ENCODE measurements at places on chromosomes 6 and 20.

DNA sequence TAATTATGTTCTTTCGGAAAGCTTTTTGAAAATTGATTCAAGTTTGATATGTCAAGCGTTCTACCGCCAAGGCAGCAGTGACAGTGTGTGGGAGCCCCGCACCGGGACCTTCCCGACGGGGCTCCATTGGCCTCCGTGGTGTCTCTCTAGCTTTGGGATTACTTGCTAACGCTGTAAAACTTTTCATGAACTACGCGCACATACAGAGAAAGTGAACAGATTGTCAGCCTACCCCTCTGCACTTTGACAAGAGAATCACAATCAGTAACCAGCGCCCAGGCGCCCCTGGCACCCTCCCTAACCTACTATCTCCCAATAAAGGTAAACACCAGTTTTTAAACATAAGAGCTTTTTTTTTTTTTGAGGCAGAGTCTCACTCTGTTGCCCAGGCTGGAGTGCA lies 274.8 kb downstream of the CDH4 start:
- DNase-seq = no peak

GRCh38 chr20:59850018-59850641 lies 83.3 kb downstream of the SYCP2 start:
- no peak for DNase-seq

DNA sequence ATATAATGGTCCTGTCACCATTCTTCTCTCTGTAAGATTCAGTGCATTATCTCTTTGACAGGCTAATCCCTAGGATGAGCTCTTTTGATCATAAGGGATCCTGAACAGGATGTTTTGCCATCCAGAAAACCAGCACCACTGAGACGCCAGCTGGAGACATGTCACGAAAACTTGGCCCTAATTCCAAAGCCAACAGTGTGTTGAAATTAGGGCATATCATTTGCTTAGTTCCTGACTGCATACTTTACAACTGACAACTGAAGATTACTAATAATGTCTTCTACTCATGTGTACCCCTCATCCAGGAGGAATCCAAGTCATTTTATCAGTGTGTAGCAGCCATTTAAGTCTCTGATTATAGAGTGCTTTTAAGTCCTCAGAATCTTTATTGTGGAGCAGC lies 243.6 kb downstream of the KCNQ5 start:
- no peak for DNase-seq

- DNase-seq = no peak
Observed at GRCh38 chr6:37109714-37110499, 60.0 kb upstream of the PIM1 start.

DNA sequence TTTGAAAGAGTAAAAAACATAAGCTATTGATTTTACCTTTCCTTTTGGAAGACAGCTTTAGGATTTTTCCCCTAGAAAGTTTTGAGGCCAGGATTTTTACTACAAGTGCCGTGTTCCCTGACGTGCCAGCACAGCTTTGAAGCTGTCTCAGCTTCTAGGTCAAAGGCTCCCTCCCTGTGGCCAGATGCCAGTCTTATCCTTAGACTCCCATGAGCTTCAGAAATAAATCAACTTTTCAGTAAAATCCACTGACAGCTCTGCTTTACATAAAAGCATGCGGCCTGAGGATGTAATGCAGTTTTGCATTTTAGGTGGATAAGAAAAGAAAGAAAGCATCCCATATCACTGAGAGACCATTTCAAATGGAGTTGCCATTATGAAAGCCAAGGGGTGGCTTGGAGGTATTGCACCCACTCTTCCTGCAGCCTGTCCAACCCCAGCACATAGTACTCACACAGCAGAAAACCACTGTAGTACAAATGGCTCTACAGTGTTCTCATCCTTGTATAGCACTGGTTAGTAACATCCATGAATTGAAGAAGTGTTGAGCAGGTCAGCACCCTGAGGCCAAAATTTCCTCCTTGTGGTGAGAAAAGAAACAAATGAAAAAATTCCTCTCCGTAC lies 15.2 kb upstream of the ATXN1 start:
- DNase-seq = no peak

DNA sequence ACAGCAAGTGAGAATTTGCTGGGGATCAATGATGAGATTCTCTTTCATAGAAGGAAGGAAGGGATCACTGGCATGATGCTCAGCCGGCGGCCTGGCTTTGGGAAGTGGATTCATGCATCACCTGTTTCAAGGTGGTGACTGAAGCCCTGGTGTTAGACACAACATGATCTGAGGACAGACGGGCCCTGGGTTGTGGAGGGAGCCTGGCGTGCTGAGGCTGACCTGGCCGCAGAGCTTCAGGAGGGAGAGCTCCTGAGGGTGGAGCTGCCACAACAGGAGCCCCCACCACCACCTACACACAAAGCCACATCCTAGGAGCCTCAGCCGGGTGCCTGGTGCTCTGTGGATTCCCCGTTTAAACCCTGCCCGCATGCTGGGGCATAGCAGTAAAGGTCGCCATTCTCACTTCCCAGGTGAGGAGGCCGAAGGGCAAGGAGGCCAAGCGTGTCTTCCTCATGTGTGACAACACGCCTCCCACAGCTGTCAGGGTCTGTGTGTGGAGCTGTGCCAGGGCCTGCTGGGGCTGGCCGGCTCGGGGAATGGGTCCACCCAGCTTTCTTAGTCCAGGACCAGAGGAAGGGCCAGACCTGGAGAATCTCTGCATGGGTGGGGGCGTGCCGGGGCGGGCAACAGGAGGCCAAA lies 107.0 kb downstream of the ERMARD start:
- no peak for DNase-seq

GRCh38 chr6:85137865-85138264 lies 312.0 kb upstream of the NT5E start:
- DNase-seq = no peak

DNA sequence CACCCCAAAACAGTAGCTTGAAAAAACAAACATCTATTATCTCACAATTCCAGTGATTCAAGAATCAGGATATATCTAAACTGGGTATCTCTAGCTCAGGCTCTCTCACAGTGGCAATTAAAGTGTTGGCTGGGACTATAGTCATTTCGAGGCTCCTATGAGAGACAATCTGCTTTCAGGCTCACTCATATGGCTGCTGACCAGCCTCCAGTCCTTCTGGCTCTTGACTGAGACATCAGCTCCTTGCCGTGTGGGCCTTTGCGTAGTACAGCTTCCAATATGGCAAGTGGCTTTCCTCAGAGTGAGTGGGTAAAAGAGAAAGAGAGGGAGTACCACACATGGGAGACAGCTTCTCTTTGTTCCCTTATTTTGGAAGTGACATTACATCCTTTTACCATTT lies 327.2 kb downstream of the CENPW start:
- DNase-seq = no peak
